ENCODE measurements at places on chromosomes 12 and 14.

- no peak for DNase-seq
These were observed 22.0 kb downstream of the PYROXD1 start for GRCh38 chr12:21459474-21459873.

DNA sequence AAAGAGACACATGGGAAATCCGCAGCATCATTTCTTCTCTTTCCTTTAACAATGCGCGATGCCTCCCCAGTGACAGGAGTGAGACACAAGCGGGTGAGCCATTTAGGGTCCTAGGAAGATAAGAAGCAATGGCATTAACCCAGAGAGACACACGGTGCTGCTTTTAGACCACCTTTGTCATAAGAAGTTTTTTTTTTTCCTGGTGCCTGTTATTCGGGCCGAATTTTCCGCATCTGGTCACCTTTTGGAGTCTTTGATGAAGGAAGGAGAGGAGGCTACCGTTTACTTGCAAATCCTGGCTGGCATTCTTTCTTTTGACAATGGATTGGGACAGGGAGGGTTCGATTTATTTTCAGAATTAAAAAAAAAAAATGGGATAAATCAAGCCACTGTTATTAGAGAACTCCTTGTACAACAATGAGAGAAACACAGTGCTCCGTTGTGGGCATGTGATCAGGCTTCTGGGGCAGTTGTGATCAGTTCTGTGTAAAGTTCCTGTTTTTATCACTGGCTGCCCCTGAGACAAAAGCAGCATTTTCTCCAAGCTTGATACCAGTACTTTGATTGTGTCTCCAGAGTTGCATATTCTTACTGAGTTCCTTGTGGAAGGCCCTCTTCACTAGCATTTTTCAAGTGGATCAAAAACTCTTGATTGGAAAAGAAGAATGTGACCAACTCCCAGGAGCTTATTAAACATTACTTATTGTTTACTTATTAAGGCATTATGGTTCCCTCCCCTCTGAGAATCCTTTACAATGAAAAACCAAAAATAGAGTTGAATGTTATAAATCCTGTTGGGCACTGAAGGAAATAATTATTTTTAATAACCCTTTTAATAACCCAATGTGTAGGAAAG, 1.1 kb downstream of the DIP2B start:
- no peak for DNase-seq

GRCh38 chr12:98828802-98829600, 183.9 kb downstream of the APAF1 start:
- DNase-seq, result no peak

- no peak for DNase-seq
These were observed 33.6 kb downstream of the NFKBIA start for GRCh38 chr14:35370969-35371368.

DNA sequence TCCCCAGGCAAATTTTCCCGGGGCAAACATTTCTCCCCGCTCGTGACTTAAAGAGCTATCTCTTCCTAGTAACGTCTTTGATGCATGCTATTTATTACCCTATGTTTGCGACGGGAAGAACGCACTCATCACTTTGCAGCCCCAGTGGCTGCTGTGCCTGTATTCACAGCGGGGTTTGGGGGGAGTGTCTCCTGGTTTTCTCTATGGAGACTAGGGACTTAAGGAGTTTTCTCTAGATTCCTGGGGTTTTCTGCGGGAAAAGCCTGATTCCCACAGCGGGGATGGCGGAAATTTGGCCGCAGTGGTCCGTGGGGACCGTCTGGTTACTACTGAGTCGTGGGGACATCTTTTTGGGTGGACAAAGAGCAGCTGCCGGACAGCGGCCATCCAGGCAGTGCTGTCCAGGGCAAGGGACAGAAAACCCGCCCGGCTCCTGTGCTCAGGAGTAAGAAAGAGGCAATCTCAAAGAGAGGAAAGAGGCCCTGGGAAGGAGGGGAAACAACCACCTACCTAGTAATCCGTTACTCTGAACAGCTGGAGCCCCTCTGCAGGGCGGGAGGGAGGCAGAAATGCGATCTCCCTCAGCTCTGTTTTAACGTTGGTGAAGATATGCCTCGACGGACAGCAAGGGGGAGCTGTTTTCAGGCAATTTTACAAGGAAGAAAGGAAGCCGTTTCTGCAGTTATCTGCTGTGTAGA, 771 bp upstream of the AVPR1A start:
- no peak for DNase-seq

DNA sequence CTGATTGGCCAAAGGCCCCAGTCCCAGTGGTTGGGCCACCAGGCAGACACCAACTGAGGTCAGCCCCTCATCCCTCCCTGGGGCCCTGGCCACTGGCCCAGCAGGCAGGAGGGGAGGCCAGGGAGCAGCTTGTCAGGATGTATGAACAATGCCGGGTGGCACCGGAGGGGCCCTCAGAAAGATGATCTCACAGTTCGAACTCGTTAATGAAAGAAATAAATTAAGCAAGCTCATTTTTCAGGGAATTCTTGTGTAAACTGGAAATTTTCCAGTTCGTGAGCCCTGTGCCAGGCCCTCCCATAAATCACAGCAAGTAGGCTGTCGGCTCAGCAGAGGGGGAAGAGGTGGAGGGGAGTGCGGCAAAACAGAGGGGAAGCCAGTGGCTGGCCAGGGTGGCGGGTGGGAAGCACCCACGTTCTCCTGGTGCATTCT, 177.0 kb upstream of the VASH1 start:
- no peak for DNase-seq

GRCh38 chr12:124242529-124243065, 52.3 kb upstream of the RFLNA start:
- no peak for DNase-seq

GRCh38 chr12:122726080-122726558, 4.5 kb downstream of the HCAR1 start:
- no peak for DNase-seq

- no peak for DNase-seq
These were observed 42.7 kb upstream of the GPR132 start for GRCh38 chr14:105107781-105108515.

GRCh38 chr12:12399776-12400305, 43.0 kb downstream of the BORCS5 start:
- DNase-seq, result no peak

DNA sequence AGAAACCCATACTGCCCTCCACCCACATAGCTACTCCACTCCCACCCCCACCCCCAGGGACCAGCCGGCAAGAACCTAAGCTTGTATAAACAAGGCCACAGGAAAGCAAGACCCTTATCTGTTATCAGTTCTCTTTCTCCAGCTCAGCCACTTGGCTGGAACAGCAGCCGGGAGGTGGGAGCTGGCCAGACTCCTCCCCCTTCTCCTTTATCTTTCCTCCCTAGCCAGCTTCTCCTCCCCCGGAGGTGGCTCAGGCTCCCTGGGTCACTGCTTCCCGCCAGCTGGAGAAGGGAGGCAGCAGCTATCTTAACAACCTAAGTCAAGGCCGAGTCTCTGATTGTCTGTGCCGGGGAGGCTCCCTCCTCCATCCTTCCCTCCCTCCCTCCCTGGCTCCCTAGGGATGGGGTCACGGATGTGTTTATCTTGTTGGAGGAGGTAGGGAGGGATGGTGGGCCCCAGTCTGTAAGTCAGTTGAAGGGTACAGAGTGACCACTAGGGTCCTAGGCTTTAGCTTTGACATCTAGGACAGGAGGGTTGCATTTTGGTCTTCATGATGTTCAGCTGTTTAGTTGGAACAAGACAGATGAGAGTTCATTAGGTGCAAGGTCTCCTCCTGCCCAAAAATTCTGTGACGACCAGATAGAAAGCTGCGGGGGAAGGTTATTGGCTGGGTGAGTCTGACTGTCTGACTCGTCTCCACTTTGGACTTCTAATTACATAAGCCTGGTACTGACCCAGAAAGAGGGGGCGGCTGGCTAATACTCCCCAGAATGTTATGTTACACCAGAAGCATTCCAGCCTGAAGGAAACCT, 29.7 kb downstream of the ZFP36L1 start:
- no peak for DNase-seq

GRCh38 chr14:55516776-55517175, 63.2 kb upstream of the KTN1 start:
- no peak for DNase-seq

GRCh38 chr14:50085570-50086320, 30.6 kb downstream of the VCPKMT start:
- DNase-seq, result peak; percentile 35

DNA sequence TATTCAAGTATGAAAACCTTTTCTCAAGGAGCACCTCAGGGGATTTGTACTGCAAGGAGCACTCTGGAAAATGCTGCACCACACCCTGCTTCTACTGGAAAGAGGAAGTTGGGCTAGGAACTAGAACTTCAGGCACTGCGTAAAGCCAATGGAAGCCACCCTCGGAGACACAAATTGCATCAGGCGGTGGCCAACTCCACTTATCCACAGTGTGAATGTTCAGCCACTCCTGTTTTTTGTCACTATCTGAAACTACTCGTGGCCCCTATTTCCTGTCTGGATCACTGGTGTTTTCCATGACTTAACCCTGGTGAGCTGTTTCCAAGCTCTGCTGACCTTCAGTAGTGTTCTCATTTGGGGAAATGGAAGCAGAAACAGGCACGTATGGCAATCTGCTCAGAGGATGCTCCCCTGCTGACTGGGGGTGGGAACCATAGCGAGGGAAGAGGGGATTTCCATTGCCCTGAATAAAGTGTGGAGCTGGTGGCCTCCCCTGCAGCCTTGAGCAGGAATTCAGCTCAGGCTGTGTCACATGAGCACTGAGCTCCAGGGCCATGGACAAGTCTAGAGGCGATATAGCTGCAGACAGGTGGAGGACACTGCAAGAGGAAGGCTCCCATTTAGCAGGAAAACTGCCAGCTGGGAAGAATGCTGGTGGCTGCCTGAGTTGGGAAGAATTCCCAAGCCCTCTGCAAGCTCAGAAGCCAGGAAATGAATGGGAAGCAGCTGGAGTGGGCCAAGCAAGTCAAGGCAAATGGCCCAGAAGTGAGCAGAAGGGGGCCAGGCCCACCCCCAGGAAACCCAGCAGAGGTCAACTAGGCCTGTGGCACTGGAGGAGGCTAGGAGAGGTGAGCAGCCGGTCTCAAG, 50.5 kb upstream of the RAP1B start:
- DNase-seq, result no peak

- no peak for DNase-seq
These were observed 41.1 kb downstream of the CYP46A1 start for GRCh38 chr14:99724939-99725773.

- DNase-seq, result no peak
These were observed at the start of gene LPAR5 for GRCh38 chr12:6635856-6636531. TSS of gene LPAR5 (minus strand) at chr12:6635959. CDS start at chr12:6621248, 14,711 bp downstream.

DNA sequence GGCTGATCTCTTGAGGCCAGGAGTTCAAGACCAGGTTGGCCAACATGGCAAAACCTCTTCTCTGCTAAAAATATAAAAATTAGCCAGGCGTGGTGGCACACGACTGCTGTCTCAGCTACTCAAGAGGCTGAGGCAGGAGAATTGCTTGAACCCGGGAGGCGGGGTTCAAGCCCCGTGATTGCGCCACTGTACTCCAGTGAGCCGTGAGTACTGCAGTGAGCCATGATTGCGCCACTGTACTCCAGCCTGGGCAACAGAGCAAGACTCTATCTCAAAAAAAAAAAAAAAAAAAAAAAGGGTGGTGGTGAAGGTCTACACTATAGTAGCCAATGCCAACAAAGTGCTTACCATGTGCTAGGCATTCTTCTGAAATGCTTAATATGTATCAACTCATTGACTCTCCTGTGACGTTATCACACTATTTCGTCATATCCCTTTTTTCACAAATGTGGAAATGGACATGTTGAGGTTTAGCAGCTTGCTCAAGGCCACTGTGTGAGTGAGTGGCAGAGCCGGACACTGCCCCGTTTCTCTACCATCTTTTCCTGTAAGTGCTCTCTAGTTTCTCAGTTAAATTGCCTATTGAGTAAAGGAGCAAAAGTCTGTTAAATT, 59.6 kb downstream of the GNS start:
- no peak for DNase-seq
